Heart left ventricle (tissue), 16 donors: ENCODE measurements at places on chromosomes 13 and 19.

DNA sequence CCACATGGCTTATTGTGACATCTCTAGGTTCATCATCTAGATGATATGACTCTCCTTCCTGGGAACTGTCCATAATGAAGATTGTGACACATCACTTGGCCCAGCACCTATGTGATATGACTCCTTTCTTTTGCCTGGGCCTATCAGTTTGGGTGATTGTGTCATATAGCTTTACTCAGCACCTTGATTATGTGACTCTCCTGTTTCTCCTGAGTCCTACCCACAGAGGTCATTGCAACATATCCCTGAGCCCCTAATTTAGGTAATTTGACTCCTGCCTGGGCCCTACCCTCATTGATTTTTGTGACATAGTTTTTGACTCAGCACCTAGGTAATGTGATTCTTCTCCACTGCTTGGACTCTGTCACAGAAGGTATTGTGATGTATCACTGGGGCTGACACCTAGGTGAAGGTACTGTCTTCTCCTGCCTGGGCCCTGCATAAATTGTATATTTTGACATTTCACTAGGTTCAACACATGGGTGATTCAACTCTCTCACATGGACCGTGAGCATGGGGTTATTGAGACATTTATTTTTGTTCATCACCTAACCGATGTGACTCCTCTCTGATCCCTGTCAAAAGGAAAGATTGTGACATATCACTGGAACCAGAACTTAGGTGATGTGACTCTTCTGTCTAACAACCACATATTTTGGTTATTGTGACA is 26.2 kb upstream of the ZNF254 start:
- DNase-seq: no peak

DNA sequence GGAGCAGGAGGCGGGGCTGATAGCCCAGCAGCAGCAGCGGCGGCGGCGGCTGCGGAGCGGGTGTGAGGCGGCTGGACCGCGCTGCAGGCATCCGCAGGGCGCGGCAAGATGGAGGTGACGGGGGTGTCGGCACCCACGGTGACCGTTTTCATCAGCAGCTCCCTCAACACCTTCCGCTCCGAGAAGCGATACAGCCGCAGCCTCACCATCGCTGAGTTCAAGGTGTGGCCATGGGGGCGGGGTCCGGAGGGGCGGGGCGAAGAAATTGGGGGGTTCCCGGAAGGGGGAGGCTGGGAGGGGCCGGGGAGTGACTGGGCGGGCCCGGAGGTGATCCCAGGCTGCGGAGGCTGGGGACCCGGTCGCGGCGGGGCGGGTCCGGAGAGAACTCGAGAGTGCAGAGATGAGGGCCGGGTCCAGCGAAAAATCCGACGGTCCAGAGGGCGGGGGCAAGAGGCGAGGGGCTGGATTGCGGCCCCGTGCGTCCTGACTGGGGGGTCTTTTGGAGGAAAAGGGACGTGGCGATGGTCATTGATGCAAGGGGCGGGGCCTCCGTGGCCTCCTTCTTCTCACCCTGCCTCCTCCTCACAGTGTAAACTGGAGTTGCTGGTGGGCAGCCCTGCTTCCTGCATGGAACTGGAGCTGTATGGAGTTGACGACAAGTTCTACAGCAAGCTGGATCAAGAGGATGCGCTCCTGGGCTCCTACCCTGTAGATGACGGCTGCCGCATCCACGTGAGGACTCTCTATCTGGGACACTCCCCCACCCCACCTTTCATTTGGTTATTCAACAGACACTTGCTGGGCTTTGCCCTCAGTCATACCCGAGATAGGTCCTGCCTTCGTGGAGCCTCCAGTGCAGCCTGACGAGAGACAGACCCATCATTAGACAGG is at the start of gene TBCB:
Gene TBCB, plus strand, starts transcription at position 16 of the 891 bp plus-strand sequence. Its CDS starts 93 bp downstream, at position 109.
- DNase-seq: peak; percentile 86

- no peak for DNase-seq
These were observed 90.8 kb downstream of the IRS2 start for GRCh38 chr13:109695402-109696190.

DNA sequence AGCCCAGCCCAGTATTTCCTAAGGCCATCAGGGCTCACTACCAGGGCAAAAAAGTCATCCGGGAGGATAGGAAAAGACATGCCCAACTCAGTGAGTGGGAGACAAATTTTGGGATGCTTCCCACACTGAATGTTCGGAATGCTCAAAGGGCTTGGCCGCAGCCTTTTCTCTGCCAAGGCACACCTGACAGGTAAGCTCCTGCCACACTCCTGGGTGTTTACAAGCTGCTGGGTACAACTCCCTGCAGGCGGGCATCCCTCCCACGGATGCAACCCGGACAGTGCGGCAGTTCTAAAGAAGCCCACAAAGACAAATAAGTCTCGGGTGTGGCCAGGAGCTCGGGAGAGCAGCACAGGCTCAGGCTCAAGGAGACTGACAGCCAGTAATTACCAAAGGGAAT is 28.1 kb downstream of the SLC7A1 start:
- no peak for DNase-seq

- no peak for DNase-seq
These were observed 1850.4 kb downstream of the OLFM4 start for GRCh38 chr13:54879036-54879435.
